ENCODE measurements at places on chromosomes 12 and 14.

GRCh38 chr12:123967121-123967586, 5.5 kb downstream of the CCDC92 start:
- DNase-seq = no peak

DNA sequence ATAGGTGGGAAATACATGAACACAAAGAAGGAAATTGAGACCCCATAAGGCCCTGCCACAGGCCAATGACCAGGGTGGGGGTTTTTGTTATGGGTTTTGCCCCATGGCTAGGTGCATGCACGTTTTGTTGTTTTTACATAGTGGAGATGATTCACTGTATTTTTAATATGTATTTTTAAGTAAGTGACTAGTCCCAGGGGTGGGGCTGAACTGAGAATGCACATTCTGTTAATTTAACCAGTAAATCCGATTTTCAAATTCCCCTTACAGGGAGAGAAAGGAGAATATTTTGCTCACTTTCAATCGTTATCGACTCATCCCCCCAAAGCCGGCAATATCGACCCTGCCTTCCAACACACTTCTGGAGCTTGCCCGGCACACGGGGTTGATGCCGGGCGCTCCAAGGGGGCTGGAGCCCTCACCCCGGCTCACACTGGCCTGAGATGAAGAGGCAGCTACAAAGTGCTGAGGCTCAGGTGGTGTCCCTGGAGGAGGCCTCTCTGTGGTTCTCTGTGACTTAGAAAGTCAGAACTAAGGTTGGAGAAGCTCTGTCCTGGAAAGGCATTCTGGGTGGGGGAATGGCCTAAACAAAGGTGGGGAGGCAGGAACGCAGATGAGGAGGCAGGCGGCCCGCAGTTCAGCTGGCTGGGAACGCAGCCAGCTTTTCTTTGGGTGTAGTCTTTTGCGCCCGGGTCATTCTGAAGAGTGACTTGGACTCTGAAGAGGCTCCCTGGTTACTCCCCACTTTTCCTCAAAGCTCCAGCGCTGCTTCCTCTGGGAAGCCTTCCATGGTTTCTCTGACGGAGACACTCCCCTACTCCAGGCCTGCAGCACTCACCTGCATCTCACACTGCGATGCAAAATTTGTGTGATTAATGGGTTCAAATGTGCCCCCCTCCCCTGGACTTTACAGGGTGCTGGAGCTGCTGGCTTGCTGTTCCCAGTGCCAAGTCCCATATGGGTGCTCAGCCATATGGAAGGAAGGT, 50.7 kb upstream of the DLK1 start:
- no peak for DNase-seq

DNA sequence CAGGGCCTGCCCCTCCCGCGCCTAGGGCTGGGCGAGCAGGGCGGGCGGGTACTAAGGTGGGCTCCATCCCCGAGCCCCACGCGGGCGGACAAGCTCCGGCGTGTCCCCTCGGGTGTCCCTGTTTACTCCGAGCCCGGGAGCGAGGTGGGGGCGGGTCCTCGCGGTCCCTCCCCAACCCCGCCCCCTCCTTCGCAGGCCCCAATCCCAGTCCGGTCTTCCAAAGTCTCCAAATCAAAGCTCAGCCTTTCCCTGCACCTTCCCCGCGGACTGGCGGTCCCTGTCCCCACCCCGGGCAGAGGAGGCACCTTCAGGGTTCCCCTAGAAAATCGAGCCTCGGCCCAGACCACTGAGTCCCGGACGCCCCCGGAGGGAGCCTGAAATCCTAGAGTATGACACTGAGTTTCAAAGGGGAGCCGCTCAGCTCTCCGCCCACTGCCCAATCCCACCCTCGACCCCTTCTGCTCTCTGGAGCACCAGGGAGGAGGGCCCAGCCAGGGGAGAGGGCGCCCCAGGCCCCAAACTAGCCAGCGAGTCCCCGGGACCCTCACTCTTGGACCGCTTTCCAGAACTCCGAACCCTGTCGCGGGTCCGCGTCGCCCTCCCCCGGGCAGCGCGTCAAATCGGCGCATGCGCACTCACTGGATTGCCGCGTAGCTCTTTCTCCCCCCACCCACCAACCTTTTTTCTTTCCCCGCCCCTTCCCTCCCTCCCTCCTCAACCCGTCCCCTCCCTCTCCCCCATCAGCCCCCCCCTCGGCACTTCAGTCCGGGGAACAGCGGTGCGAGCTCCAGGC, at the start of gene LRP1:
Gene LRP1 (plus strand): TSS at position 758 of the 793 bp plus-strand sequence. CDS start 482 bp downstream, outside the sequence.
- DNase-seq = peak; percentile 90

DNA sequence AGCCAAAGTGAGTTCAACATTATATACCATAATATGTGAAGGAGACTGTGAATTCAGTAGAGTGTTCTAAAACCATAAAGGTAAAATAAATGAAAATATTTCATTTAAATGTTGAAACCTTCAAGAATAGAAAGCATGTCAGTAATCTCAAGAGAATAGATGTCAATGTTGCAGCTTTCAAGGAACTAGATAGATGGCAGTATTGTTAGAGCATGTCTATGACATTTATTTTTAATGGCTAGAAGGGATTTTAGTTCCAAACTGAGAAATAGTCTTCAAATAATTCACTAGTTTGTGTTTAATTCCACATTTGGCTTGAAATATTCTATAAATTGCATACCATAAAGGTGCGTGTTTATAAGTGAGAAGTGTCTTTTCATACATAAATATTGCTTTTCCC, 326.5 kb downstream of the FLRT2 start:
- DNase-seq = no peak

DNA sequence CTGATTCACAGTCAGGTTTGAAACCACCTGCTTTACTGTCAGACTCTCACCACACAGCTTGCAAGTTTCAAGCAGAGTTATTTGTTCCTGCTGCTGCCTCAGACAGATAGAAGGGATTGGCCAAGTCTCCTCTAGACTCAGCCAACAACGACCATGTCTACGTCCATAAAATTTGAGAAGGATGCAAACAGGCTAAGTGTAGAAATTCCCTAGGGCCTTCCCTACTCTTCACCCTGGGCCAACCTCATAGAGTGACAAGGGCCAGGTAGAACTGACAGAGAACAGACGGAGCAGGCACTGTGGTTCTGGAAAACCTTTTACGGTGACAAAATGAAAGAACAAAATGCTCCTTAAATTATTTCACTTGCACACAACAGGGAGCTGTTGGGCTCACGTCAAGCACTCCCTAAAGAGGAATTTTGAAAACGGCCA, 39.5 kb downstream of the CLIP1 start:
- no peak for DNase-seq

GRCh38 chr12:4951083-4951482, 41.4 kb downstream of the KCNA1 start:
- DNase-seq = no peak

DNA sequence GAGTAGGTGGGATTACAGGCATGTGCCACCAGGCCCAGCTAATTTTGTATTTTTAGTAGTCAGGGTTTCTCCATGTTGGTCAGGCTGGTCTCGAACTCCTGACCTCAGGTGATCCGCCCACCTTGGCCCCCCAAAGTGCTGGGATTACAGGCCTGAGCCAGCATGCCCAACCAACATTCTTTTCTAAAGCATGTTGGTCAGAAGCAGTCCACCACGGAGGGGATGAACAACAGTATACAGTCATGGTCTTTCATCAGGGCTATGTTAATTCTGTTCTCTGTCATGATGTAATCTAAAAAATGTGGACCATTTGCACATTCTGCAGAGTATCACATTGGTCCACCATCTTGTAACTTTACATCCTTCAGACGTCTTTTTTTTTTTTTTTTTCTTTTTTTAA, 3.6 kb downstream of the MRPL51 start:
- DNase-seq = no peak

DNA sequence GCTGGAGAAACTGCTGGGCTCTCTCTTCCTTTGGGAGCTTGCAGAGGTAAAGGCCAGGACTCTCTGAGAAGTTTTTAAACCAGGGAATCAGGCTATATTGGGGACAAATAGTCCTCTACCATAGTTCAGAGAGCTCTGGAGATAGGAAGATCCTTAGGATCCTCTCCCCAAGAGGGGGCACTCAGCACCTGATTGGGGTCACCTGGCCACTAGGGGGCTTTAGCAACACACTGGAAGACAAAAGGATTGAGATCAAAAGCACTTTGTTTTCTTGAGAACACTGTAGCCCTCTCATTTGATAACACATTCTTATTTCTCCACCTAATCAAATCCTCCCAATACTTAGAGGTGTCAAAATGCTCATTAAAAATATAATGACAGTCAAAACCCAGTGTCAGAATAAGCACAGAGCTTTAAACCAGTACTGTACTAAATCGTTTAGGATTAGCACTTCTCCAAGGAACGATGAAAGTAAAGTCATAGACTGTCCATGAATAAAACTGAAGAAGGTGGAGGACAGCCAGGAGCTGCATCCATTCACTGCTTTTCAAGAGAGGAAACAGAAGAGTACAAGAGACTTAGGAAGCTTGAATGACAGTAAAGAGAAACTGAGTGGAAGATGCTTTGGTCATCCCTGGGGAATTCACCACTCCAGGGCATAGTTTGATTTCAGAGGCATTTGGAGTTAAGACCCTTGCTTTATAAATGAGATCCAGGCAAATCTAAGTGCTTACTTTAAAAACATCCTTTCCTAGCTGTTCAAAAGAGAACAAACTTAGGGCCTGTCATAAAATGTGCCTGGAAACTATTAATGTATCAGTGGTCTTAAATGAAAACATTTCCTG, 26.5 kb downstream of the BMP4 start:
- DNase-seq = peak; percentile 26

DNA sequence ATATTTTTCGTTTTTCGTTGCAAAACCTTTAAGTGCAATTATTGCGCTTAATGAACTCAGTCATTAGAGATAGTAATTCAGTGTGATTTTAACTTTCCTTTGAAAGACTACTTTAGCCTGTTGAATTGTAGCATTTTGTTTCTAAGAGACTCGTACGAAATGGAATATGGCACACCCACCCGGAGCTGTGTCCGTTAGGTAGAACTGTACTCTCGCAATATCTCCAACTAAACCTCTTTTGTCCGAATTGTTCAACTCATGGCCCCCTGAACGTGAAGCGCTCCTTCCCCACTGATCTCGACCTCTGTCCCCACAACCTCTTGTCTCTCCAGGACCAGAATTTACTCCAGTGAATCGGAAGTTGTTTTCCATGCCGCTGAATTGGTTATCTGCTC, 800 bp downstream of the PCNX4 start:
- no peak for DNase-seq

GRCh38 chr14:66496188-66496807, 10.1 kb downstream of the CCDC196 start:
- DNase-seq = no peak

- DNase-seq = no peak
Measured at GRCh38 chr14:76591266-76591665, 170.0 kb upstream of the VASH1 start.

GRCh38 chr12:15208871-15209656, 12.2 kb downstream of the RERG start:
- no peak for DNase-seq

GRCh38 chr12:108047071-108047550, 82.0 kb upstream of the WSCD2 start:
- no peak for DNase-seq

GRCh38 chr14:55151601-55152000, 22.5 kb downstream of the LGALS3 start:
- DNase-seq = no peak

GRCh38 chr12:26963413-26963812, 25.1 kb downstream of the FGFR1OP2 start:
- no peak for DNase-seq

DNA sequence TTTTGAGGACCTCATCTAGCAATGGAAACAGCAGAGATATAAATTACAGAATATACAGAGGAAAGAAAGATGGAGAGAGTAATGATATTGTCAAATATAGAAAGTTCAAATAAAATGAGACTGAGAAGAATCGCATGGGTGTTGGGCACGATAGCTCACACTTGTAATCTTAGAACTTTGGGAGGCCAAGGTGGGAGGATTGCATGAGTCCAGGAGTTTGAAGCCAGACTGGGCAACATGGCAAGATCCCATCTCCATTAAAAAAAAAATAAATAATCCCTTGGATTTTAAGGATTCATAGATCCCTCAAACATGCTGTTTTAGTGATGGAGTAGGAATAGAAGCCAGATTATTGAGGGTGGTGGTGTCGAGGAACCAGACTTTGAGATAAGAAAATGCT, 1.9 kb downstream of the PYROXD1 start:
- DNase-seq = no peak

DNA sequence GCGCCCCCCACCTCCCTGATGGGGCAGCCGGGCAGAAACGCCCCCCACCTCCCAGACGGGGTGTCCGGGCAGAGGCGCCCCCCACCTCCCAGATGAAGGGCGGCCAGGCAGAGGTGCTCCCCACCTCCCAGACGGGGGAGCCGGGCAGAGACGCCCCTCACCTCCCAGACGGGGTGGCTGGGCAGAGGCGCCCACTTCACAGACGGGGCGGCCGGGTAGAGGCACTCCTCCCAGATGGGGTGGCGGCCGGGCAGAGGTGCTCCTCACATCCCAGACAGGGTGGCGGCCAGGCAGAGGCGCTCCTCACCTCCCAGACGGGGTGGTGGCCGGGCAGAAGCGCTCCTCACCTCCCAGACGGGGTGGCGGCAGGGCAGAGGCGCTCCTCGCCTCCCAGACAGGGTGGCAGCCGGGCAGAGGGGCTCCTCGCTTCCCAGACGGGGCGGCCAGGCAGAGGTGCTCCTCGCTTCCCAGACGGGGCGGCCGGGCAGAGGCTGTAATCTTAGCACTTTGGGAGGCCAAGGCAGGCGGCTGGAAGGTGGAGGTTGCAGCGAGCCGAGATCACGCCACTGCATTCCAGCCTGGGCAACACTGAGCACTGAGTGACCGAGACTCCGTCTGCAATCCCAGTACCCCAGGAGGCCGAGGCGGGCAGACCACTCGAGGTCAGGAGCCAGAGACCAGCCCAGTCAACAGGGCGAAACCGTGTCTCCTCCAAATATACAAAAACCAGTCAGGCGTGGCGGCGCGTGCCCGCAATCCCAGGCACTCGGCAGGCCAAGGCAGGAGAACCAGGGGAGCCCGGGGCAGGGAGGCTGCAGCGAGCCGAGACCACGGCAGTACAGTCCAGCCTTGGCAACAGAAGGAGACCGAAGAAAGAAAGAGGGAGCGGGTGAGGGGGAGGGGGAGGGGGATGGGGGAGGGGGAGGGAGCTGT, 12.9 kb upstream of the PXN start:
- peak; percentile 12 for DNase-seq

- no peak for DNase-seq
Measured at GRCh38 chr12:21819678-21820077, 45.2 kb upstream of the KCNJ8 start.

DNA sequence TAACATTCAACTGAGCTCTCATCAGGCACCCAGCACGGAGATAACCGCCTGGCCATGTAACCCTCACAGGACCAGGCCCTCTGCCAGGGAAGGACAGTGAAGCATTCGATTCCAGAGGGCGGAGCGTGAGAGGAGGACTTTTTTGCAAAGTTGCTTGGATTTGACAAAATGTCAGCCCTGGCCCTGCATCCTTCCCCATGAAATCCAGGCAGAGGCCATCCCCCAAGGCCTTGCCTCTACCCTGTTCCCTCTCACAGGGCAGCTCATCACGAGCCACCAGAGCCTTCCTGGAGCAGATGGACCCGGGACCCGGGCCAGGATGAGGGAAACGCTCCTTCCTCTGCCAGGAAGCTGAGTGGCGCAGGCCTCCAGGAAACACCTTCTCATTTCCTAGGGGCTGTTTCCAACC, 17.0 kb downstream of the CAMKK2 start:
- DNase-seq = no peak

All from NCI-H187 (cell line).